IMR-90 (cell line): ENCODE measurements at places on chromosomes 1 and 21. TPM values are rescaled to one million over a fixed set of nuclear protein-coding genes. Genes with fewer than 3 reads are reported as not detected.
A peak's percentile ranks its signal among the peaks of the same experiment; 100 is the strongest.

Gene CCDC27
- total RNA-seq, result not detected in 2 replicates

Gene FAM72C
- total RNA-seq, result 0.72 and 0.83 TPM in 2 replicates

Gene GUCA2A
- total RNA-seq, result not detected in 2 replicates

DNA sequence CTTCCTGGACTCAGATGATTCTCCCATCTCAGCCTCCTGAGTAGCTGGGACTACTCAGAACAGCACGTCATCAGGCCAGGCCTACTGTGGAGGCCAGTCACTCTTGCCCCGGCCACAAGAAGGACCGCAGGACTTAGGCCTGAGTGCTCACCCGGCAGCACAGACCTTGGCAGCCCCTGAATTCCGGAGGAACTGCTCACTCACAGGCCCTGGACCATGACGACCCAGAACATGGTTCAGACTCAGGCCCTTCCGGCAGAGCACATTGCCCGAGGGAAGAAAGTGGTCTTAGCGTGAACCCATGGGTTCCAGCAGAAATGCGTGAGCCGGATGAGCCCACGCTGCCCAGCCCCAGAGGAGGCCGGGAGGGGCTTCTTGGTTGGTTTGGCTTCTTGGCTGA is 177.3 kb upstream of the TMEM51 start:
- DNase-seq, result no peak

DNA sequence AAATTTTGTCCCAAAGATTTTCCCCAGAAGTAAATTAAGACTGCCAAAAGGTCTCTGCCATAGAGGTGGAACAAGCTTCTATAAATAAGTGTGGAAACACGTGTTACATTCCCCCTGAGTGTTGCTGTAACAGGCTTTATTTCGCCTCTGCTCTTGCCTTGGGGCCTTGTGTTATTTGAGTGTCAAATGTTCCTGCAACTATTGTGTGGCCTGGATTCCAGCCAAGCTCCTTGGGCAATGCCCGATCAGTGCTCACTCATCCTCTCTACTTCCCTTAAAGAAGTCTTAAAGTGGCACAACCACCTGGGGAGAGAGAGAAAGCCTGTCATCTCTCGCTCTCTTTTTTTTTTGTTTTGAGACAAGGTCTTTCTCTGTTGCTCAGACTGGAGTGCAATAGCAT is 156.7 kb downstream of the NR5A2 start:
- DNase-seq, result peak; percentile 54

- no peak for DNase-seq
Observed at GRCh38 chr1:11126569-11126968, 26.9 kb upstream of the EXOSC10 start.

GRCh38 chr1:61978796-61979195 is 215.9 kb upstream of the L1TD1 start:
- no peak for DNase-seq
